Suppressor macrophage (primary cell): ENCODE measurements at places on chromosomes 6 and 20.

- DNase-seq: no peak
Measured at GRCh38 chr6:167734662-167735083, 92.0 kb upstream of the AFDN start.

- DNase-seq: no peak
Measured at GRCh38 chr6:28771401-28772267, 152.2 kb downstream of the TRIM27 start.

DNA sequence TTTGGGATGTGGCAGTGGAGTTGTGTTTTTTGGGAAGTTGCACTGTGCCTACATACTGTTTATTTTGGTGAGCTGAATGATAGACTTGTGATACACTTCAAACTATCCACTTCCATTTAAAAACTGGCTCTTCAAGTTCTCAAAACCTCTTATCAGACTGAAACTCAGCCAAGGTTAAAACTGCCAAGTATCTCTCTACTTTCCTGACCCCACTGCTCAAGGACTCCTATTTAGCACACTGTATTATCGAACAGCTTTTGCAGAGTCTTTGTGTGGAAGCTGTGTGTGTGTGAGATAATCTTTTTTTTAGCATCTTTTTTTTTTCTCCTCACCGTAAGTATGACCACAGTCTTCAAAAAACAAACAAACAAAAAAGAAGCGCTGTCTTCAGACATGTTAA is 21.1 kb downstream of the STX11 start:
- no peak for DNase-seq

DNA sequence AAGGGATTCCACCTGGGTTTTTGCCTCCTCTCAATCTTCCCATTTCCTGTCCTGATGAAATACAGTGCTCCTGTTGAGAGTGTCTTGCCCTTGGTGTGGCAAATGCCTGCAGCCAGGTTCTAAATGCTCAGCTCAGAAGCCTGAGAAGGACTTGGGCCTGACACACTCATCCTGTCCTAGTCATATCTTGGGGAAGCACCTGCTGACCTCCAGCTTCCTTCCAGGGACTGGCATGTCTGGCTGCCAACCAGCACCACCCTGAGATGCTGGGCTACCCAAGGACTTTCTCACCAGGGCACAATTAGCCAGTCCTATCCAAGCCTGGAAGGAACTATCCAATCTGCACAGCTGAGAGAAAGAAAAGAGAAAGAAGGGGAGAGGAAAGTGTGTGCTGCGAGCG is 43.4 kb downstream of the LRFN2 start:
- no peak for DNase-seq

DNA sequence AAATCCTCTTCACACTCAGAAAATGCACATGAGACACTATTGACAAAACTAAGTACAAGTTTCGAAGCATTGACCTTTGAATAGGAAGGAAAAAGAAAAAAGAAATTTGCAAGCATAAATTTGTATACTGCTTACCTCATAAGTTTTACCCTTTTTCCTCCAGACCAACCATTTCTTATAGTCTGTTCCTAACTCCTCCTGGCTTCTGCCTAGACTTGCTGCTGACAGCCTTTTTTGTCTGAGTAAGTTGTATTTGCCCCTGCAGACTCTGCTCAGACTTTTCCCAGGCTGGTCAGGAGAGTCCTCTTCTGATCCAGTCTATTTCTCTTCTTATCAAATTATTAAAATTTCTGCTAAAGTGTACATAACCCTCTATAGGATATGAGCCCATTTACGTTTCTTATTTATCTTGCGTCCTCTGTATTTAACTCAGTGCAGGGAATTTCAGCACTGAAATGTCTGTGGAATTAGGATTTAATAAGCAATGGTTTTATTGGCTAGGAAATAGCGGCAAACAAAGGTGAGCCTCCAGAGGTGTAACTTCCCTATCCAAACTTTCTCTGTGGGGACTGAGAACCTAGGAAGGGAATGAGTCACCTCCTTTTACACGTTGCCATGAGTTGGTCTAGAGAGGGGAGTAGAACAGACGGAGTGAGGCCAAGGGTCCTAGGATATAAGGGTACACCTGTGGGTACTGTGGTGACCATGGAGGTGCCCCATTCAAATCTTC is 207.1 kb upstream of the MARCKS start:
- no peak for DNase-seq

- peak; percentile 43 for DNase-seq
Measured at GRCh38 chr6:26594730-26595632, 1.8 kb upstream of the ABT1 start.

DNA sequence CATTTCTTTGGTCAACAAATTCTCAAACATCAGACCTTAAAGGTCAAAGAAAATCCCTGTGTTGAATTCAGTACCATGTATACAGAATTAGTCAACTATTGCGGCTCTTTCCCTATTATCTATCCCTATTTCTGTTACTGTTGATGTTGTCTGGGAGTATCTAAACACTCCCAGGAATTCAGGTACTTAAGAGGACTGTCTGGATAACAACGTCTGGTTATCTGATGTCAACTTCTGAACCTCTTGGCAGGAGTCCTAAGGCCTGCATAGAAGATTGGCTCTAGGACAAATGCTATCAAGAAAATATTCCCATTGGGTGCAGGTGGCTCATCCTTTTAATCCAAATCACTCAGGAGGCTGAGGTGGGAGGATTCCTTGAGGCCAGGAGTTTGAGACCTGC is 255.6 kb downstream of the KHDC1L start:
- no peak for DNase-seq

- DNase-seq: no peak
Measured at GRCh38 chr20:50541606-50542041, 31.4 kb downstream of the PTPN1 start.

DNA sequence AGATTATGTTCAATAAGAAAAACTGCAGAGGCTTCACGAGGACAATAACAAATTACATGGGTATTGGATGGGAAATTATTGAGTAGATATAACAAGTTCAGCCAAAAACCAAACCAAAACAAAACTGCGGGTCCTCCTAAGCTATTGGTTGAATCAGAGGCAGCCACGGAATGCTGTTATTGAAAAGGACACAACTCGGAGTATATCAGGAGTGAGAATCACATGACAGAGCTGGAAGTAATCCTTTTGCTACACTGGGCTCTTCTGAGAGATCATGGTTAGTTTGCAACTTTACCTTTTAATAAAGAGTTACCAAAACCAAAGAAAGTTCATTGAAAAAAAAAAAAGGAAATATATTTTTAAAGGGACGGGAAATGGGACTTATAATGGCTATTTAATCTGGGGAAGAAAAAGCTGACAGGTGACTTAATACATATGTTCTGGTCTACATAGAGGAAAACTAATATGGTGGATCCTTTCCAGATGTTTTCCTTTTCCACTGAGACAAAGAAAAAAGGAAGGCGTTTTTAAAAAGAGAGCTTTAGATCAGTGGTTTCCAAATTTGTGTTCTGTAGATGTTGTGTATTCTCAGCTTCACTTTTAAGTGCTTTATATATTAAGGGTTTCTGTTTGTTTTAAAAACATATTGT is 6.9 kb upstream of the CITED2 start:
- DNase-seq: no peak

- no peak for DNase-seq
Measured at GRCh38 chr20:48406912-48407340, 420.9 kb downstream of the PREX1 start.

DNA sequence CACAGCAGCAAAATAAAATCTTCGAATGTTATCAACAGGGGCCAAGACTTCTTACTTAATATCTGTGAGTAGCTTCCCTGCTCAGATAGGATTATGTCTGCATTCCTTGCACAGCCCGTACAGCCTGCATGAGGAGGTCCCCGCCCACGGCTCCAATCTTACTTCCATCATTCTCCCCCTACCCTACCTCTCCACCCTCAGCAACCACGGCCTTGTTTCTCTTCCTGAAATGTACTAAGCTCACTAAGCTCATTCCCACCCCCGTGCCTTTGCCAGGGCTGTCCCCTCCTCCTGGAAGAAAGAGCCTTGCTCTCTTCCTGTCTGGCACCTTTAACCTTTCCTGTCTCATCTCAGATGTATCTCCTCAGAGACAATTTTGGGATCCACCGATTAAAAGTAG is 120.4 kb downstream of the BCAS1 start:
- peak; percentile 77 for DNase-seq

GRCh38 chr6:50437901-50438300 is 275.4 kb upstream of the TFAP2D start:
- no peak for DNase-seq

DNA sequence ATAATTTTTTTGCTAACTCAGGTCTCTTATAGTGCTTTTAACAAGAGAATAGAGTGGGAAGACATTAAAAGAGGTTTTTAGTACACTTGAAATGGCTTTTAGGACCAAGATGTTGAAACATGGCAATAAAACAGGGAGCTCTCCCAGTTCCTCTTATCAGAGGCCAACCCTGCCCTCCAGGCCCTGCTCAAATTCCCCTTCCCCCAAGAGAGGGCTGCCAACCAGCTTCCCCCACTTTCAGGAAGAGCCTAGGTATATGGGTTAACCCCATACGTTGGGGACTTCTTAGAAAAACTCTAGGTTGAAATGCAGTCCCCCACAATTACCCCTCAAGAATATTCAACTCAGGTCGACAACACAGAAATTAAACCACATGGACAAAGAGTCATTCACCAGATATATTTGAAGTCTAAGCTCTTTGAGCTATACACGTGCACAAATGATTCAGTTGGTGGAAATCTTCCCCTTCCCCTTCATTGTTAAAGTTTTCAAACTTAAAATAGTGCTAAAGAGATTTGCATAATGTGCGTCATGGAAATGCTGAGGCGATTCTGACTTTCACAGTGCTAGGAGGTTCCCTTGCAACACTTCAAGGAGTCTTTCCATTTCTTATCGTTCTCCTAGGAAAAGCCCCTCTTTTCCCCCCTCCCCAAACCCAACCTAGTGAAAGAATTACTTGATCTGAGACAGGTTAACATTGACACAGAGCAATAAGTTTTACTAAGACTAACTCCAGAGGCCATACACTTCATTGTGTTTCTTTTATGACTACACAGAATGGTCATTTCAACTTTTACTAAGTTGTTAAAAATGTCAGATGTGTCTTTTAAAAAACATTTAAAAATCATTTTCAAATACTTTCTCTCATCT is 49.8 kb upstream of the ENPP5 start:
- DNase-seq: peak; percentile 22

GRCh38 chr6:170178561-170179477 is 112.1 kb downstream of the DLL1 start:
- no peak for DNase-seq

DNA sequence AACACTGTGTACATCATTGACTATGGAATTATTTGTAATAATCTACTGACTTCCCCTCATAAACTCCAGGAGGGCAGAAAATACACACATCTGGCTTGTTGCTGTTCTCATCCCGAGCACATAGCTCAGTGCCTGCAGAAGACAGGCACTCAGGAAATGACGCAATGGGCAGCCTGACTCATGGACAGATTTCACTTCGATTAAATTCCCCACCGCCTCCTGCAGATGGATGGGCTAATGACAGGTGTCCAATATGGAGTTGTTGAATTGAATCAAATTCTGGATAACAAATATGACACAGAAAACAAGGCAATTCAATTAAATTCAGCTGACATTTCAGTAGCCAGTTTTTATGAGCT is 9.1 kb downstream of the ANKRD60 start:
- DNase-seq: peak; percentile 59

- DNase-seq: no peak
Measured at GRCh38 chr6:39755231-39755630, 30.0 kb upstream of the KIF6 start.

- DNase-seq: no peak
Measured at GRCh38 chr20:31606804-31607639, 1.9 kb downstream of the ID1 start.

GRCh38 chr6:16576451-16577368 is 184.6 kb downstream of the ATXN1 start:
- peak; percentile 59 for DNase-seq

GRCh38 chr6:93307505-93308409 is 111.6 kb downstream of the EPHA7 start:
- no peak for DNase-seq

- DNase-seq: no peak
Measured at GRCh38 chr20:41531518-41532275, 86.5 kb downstream of the CHD6 start.

DNA sequence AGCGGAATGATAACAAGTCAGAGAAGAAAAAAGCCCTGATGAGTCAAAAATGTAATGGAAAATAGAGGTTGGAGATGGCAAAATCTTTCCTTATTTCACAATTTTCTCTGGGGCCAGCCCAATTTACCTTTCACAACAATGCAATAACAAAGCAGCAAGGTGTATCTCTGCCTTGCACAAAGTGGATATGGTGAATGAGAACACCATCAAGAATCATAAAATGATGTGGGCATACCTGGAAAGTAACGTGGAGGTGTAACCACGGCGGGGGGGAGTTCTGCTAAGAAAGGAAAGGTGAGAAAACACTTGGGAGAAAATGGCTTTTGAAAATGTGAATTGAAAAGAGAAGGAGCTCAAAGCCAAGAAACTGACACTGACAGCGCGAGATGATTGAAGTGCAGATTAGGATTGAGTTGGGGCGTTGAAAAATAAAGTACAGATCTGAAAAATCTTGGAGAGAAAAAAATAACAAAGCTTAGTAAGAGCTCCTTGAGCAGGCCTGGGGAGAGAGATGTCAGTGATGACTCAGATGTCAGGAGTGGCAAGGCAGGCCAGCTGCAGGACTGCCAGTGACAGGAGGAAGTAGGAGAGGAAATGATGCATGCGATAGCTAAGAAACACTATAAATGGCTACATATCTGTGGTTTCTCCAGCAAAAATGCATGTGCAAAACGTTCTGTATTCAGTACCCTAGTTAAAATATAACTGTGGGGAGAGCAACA is 26.2 kb downstream of the ARHGAP18 start:
- peak; percentile 92 for DNase-seq
